Activated T-helper 1 cell treated with anti-CD3 and anti-CD28 coated beads, Interleukin-12 subunit alpha, Interleukin-12 subunit beta, Interleukin-2, Interleukin-4 antibody, amounts not matched to agents 30 ng/mL and 10 ng/mL and 1 ng/mL, durations not matched to agents 14 hours and 24 hours and 36 hours (primary cell): ENCODE measurements at places on chromosomes 5 and 9.

GRCh38 chr5:142107736-142108431 is 695 bp upstream of the NDFIP1 start:
- no peak for DNase-seq

DNA sequence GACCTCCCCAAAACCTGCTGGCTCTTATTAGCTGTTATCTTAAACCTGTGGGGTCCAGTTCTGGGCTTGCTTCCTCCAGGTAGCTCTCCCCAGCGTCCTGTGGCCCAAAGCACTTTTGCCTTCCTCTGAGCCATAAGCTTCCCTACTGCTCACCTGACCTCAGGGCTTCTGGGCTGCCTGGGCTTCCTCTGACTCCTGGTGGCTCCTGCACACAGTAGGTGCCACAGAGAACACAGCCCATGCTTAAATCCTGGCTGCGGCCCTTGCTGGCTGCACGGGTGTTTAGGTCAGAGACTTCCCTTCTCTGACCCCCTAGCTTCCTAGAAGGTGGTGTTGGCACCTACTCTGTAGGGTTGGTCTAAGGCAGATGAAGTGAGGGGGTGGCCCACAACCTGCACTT is 2.5 kb downstream of the RALGDS start:
- no peak for DNase-seq

- no peak for DNase-seq
Observed at GRCh38 chr9:21144603-21145002, 3.0 kb upstream of the IFNW1 start.

DNA sequence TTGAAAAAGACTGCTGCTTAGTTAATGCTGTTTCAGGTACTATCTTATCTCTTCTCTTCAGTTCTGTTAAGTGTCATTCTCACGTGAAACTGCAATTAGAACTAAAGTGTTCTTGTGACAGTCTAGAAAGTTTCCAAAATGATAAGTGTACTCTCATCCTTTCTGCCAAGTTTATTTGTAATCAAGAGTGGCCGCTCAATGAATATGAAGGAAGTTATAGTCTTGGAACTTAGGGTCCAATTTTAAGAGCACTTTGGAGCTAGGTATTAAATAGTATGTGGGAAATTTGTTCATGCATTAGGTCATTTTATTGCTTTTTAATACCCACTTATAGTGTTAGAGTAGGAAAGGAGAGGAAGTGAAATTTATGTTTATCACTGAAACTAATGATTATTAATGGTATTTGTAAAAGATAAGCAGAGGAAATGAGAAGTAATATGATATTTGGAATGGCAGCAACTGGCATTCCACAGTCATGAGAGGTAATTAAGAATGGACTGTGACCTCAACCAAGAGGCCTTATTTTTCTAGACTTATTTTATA is 20.4 kb downstream of the XRCC4 start:
- DNase-seq, result no peak
